ENCODE measurements at places on chromosomes 12 and 14.

DNA sequence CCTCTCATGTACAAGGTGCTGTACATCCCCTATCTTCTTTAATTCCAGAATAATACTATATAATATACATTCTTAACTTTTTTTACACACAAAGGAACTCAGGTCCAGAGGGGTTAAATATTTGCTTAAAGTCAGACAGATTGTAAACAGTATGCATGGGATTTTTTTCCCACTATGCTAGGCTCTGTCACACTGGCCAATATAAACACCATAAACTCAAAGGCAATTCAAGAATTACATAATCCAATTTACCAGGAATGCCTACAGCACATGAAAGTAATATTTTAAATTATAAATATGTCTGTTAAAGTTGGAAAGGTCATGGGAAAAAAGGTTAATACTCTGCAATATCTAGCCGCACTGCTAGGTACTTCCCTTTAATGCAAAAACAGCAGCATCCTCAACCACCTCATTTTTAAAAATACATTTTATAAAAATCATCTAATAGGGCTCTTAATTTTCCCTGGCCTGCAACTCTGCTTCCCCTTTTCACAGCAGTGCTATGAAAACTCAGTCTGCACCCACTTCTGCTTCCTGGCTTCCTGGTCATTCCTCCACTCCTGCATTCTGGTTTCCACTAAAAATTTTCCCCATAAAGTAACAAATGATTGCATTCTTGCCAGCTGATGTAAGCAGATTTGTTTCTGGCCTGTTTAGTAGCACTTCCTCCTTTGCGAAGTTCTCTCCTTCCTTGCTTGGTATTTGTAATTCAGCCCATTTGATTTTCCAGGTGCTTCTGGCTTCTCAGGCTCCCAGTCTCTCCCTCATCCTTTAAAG lies 128.1 kb downstream of the ITPR2 start:
- DNase-seq = peak; percentile 59

GRCh38 chr12:71415336-71416231 lies 24.0 kb upstream of the LGR5 start:
- DNase-seq = peak; percentile 57

GRCh38 chr12:18457362-18457761 lies 196.0 kb downstream of the PIK3C2G start:
- DNase-seq = no peak

- DNase-seq = peak; percentile 9
These were observed 86.3 kb upstream of the AMN1 start for GRCh38 chr12:31815096-31815495.

Data from kidney tubule cell (primary cell).